Suppressor macrophage treated with lipopolysaccharide for 1 hour (primary cell): ENCODE measurements at places on chromosomes 11 and 22.

- DNase-seq, result no peak
These were observed 5.8 kb downstream of the FADS2 start for GRCh38 chr11:61833926-61834277.

GRCh38 chr11:118620529-118621070, 13.2 kb downstream of the PHLDB1 start:
- DNase-seq, result no peak

GRCh38 chr11:64178203-64178602, 7.8 kb upstream of the STIP1 start:
- DNase-seq, result no peak

DNA sequence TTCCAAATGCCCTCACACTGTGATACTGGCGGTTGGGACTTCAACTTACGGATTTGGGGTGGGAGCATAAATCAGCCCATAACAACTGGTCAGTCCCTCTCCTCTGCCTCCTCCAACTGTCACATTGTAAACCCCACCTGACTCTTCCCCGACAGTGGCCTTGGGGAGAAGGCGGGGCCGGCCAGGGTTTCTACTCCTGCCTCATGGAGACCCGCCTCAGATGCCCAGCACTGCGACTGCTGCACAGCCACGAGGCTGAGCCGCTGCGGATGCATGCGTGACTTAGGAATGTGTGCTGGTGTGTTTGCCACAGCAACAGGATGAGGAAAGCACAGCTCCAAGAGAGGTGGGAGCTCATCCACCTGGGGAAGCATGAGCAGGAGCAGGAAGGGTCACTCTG, 914.2 kb downstream of the NTM start:
- no peak for DNase-seq
